Lower lobe of right lung (tissue), 2 donors: ENCODE measurements at places on chromosomes 12 and 14. TPM values are rescaled to one million over a fixed set of nuclear protein-coding genes. Genes with fewer than 3 reads are reported as not detected.
A peak's percentile ranks its signal among the peaks of the same experiment; 100 is the strongest.

The COL2A1 gene
- not detected for total RNA-seq

The ATF7IP gene
- total RNA-seq, result 76.9 TPM

The FLRT2 gene
- 14.3 TPM for total RNA-seq

The PRB2 gene
- not detected for total RNA-seq

- no peak for DNase-seq
- peaks cover 15% of the 10 kb centered on the region for H3K4me1 ChIP-seq
- no peaks in the 10 kb centered on the region for H3K36me3 ChIP-seq
- peak overlapping the region; percentile 25 for H3K27ac ChIP-seq
- peaks cover 9% of the 10 kb centered on the region for H3K27me3 ChIP-seq
Observed at GRCh38 chr12:65881348-65881961, 57.2 kb downstream of the HMGA2 start.

DNA sequence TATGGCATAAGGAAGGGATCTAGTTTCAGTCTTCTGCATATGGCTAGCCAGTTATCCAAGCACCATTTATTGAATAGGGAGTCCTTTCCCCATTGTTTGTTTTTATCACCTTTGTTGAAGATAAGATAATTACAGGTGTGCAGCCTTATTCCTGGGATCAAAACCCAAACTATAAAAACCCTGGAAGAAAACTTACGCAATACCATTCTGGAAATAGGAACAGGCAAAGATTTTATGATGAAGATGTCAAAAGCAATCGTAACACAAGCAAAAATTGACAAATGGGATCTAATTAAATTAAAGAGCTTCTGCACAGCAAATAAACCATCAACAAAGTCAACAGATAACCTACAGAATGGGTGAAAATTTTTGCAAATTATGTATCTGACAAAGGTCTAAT is 128.5 kb upstream of the DCN start:
- no peak overlapping the region for H3K27ac ChIP-seq
- no peaks in the 10 kb centered on the region for H3K27me3 ChIP-seq
- H3K36me3 ChIP-seq, result no peaks in the 10 kb centered on the region
- H3K4me3 ChIP-seq, result no peak overlapping the region

DNA sequence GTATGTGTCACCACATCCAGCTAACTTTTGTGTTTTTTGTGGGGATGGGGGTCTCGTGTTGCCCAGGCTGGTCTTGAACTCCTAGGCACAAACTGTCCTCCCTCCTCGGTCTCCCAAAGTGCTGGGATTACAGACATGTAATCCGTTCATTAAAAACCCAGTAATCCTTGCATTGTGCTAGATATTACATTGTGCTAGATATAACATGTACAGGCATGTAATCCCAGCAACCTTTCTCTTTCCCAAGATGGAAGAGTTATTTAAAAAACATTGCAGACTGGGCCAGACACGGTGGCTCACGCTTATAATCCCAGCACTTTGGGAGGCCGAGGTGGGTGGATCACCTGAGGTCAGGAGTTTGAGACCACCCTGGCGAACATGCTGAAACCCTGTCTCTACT is 19.7 kb downstream of the ELK3 start:
- no peak for DNase-seq
- no peak overlapping the region for H3K4me3 ChIP-seq
- H3K4me1 ChIP-seq, result peaks cover 57% of the 10 kb centered on the region
- H3K27ac ChIP-seq, result no peak overlapping the region

DNA sequence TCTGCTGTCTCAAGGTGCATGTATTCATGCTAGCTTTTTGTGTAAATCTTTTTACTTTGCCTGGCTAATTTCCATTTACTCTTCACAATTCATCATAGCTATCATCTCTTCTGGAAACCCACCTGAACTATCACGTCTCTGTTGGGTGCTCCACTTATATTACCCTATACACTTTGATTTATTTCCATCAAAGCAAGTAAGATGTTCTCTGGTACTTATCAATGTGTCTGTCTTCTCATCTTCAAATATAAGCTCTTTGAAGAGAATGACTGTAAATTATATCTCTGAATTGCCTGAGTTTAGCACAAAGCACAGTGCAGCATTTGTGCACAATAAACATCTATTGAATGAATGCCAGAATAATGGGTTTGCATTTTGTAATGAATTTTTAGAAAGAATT is 1129.7 kb downstream of the LRFN5 start:
- H3K4me3 ChIP-seq, result no peak overlapping the region
- no peaks in the 10 kb centered on the region for H3K36me3 ChIP-seq
- no peak overlapping the region for H3K27ac ChIP-seq
- H3K27me3 ChIP-seq, result no peaks in the 10 kb centered on the region
- no peaks in the 10 kb centered on the region for H3K4me1 ChIP-seq
